ENCODE measurements at places on chromosomes 11 and 22.
A peak's percentile ranks its signal among the peaks of the same experiment; 100 is the strongest.

DNA sequence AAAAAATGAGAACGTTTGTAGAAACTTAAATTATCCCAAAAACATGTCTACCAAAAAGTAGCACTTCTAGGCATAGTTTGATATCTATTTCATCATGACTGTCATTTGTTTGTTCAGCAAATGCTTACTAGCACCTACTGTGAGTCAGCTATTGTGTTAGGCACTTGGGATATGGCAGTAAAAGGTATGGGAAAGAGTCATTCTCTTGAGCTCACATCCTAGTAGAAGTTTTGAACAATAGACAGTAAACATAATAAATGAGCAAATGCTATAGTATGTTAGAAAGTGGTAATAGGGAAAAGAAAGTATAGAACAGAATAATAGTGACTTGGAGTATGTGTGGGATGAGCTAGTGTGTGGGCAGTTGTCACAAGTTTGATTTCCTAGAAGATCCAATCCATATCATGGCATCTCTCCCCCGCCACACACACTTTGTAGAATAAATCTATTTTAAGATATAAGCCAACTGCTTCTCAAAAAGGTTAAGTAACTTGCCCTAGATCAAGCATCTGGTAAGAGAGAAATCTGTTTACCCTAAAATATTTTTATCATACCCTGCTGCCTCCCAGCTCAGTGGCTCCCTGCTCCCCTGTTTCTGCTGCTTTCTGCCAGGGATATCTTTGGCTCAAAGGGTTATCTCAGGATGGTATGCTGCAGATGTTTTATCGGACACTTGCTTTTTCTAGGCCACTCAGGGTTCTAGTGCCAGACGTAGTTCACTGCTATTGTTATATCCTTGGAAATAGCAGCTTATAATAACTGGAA lies 129.7 kb downstream of the NCAM1 start:
- no peak for DNase-seq

DNA sequence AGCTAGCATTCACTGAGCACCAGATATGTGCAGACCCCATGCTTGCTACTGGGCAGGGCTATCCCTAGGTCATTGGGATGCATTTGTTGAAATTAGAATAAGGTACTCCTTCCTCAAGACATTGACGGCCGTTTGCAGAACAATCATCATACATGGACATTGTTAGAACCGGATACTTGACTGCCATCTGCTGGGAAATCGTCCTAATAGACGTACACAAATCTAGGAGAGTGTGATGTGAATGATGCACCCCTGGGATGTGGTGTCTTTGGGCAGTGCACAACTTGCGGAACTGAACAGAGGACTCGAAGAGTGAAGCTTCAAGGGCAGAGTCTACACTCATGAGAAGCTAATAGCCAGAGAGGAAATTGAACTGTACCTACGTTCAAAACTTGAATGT lies 35.9 kb downstream of the MYO18B start:
- no peak for DNase-seq

GRCh38 chr11:33065445-33066178 lies 26.2 kb downstream of the TCP11L1 start:
- peak; percentile 71 for DNase-seq

DNA sequence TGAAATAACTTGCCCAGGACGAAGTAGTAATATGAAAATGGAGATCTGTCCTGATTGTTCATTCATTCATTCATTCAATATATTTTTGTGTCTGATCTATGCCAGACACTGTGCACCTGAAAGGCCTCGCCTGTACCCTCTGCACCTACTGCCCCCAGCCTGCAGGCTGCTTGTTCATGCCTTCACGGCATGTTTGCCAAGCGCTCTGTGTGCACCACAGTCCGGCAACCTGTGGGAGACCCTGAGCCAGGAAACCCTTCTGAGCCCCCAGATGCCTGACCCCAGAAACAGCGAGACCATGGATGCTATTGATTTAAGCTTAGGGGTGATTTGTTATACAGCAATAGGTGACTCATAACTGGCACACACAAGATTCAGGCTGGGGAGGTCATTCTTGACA lies 47.0 kb downstream of the RTL6 start:
- DNase-seq, result no peak

DNA sequence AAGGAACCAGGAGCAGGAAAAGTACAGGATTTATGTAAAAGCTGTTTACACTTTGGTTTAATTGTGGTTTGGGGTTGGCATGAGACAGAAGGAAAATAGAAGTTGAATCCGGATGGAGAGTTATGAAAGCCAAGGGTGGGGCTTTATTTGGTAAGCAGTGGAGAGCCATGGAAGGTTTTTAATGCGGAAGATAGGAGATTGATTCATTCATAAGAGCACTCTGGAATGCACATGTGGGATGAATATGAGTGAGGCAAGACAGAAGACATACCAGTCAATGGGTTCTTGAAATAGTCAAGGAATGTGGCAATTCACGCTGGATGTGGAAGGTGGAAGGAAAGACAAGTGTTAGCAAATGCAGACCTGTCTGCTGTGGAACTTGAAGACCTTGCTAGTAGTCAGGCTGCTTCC lies 9.3 kb upstream of the GLB1L3 start:
- DNase-seq, result no peak

DNA sequence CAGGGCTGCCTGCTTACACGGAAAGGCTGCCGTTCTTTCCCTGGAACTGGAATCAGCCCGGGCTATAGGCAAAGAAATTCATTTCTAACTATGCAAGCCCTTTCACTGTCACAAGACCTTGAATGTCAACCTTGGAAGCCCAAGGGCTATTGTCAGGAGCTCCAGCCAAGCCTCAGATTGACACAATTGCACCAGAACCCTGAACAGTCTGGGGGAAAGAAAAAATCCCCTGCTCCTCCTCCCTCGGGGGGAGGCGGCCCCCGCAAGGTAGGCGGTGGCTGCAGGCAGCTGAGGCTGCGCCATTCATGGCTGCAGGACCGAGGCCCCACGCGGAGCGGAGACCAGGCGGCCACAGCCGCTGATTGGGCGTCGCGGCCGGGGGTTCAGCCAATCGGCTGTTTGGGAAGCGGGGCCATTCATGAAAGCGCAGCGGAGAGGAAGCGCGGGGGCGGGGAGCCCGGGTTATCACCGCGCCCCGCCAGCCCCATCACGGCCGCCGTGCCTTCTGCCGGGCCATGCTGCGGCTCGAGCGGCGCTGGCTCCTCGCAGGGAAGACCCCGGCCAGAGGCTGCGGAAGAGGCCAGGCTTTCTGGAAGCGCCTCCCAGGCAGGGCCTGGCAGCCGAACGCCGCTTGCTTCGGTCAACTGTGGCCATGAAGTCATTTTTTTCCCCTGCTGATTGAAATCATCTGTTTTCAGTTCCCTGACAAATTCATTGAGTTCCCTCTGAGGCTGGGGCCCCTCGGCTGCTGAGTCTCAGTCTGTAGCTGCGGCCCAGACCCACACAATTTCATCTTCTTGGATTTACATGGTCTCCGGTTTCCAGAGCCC lies 38.1 kb upstream of the LINC01488 start:
- DNase-seq, result peak; percentile 74

DNA sequence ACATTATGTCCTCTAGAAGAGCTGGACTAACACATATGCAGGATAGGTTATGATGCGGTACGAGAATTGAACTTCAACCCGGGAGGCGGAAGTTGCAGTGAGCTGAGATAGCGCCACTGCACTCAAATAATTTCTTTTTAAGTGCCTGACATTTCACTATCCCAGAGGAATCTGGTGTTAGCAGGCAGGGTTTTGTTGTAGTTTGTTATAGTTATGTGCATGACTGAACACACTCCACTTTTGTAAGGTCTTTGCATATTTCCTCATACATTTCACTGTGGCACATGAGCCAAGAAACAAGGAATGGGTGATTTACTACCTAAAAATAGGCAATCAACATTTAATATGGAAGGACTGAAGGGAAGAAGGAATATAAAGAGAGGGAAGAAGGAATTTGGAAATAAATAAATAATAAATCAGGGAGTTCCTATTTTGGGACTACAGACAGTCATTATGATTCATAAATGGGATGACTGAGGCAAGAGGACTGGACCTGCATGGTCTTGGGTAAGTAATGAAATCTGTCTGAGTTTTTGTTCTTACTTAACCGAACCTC lies 8.7 kb upstream of the HIPK3 start:
- DNase-seq, result no peak

DNA sequence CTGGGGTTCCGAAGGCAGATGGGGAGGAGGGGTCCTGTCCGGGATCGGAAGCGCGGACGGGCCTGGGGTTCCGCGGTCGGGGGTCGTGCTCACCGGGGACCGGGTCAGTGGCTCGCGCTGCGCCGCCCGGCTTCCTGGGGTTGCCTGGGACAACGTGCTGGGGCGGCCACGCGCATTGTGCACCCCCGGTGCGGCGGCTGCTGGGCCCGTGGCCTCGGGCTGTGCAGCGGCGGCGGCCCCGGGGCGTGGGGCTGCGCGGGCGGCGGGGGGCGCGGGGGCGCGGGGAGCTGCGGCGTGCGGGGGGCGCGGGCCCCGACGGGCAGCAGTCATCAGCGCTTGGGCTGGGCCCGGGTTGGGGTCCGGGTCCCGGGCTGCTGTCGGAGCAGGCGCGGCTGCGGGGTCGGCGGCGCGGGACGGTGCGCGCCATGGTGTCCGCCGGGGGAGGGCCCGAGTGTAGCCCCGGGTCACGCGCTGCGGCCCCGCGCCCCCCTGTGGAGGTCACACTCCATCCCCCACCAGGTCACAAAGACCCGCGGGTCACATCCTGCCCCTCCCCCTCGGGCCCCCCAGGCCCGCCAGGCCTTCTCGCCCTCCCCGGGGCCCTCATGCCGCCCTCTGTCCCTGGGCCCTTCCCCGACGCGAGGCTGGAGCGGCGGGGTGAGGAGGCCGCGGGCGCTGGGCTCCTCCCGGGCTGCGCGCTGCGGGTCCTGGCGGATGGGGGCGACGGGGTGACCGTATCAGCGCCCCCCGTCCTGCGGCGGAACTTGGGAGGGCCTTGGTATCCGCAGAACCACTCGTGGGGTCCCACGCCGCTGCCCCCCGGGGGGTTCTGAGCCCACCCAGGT lies at the start of gene TTLL8:
TTLL8 (minus strand) TSS at position 238 of the 845 bp plus-strand sequence.
- no peak for DNase-seq

- DNase-seq, result no peak
These were observed 20.1 kb upstream of the NNMT start for GRCh38 chr11:114276077-114276476.

GRCh38 chr11:70367071-70367470 lies 31.3 kb upstream of the CTTN start:
- DNase-seq, result no peak

DNA sequence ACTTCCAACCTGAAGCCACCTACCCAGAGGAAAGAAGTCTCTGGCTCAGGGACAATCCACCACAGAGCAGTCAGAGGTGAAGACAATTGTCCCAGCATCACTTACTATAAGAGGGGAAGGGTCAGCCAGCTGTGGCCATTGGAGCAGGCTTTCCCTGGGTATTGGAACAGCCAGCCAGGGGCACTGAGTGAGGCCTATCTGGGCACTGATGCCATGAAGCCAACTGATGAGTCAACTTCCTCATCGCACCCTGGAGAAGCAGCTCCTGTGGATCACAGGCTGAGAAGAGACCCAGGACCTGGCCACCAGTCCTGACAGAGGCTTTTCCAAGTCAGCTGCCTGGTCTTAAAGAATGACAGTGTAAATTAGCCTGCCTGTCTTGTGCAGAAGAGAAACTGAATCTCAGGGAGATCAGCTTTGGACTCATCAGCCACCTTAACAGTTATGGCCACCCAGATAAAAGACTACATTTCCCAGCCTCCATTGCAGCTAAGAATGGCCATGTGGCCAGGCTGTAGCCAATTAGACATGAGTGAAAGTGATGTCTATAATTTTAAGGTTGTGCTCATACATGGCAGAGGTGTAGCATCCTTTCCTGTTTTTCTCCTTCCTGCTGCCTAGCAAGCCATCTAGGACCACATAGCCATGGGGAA lies 19.0 kb downstream of the CHST1 start:
- DNase-seq, result no peak

DNA sequence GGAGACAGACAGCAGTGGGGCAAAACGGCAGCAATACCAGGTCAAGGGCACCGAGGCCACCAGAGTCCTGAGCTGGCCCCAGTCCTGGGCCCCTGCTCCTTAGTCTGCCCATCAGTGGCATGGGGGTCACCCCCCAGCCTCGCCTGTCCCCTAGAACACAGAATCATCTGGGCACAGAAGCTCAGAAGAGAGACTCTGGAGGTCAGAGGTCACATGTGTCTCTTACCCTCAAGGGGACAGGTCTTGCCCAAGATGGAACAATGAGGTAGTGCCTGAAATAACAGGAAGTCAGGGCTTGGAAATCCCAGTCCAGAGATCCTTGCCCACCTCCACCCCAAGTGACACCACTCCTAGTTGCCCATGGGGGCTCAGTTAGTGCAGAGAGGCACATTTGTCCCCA lies 20.6 kb downstream of the PDE2A start:
- DNase-seq, result no peak

DNA sequence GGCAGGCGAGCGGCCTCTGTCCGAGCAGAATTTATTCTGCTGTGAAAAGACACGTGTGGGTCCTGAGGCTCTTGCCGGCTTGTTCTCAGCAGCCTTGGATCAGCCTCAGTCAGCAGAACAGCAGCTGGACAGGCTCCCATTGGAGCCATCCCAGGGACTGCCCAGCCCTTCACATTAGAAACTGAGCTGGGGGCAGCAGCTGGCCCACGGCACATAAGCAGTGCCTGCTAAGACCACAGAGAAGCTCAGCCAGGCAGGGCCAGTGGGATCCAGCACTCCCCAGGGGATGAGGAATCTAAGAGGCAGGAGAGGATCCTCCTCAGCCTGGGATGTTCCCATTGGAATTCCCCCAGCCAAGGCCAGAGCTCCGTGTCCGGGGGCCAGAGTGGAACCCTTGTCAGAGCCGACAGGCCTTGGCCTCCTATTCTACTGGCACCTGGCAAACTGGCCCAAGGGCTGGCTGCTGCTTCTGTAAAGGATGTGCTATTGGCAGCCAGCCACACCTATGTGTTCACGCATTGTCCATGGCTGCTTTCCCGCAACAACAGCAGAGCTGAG lies 18.2 kb downstream of the RTN4R start:
- no peak for DNase-seq

DNA sequence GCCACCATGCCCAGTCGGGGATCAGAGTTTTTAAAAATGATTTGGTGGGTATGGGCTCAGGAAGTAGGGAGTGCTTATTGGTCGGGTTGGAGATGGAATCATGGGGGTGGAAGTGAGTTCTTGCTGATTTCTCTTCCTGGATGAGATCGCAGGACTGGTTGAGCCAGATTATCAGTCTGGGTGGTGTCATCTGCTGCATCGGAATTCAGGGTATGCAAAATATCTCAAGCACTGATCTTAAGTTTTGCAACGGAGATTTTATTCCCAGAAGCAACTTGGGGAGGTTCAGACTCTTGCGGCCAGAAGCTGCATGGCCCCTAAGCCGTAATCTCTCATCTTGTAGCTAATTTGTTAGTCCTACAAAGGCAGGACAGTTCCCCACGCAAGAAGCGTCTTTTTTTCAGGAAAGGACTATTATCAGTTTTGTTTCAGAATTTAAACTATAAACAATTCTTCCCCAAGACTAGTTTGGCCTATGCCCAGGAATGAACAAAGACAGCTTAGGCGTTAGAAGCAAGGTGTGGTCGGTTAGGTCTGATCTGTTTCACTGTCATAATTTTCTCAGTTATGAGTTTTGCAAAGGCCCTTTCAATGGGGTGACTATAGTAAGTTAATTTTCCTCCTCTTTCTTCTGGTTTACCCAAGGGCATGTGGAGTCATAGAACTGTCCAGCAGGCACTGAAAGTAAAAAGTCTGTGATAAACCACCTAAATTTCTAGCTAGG lies 1.4 kb upstream of the PIWIL3 start:
- DNase-seq, result no peak

- no peak for DNase-seq
These were observed 20.3 kb upstream of the PTPRJ start for GRCh38 chr11:47960015-47960414.
